NCI-H1092 treated with DMSO at 0.1 percent for 48 hours (cell line): ENCODE measurements at places on chromosomes 16 and 17.

DNA sequence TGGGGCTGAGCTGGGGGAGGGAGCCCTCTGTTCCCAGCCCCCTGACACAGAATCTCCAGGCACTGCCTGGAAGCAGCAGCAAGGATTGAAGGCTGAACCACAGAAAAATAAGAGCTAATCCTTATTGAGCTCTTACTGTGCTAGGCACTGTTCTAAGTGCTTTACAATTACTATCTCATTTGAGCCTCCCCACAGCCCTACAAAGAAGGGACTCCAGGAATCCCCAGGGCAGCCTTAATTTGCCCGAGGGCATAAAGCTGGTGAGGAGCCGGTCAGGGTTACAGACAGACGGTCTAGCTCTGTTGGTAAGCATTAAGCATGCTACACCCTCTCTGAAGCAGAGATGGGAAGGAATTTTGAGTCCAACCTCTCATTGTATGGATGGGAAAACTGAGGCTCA lies 7.0 kb downstream of the SAMD14 start:
- DNase-seq, result no peak

DNA sequence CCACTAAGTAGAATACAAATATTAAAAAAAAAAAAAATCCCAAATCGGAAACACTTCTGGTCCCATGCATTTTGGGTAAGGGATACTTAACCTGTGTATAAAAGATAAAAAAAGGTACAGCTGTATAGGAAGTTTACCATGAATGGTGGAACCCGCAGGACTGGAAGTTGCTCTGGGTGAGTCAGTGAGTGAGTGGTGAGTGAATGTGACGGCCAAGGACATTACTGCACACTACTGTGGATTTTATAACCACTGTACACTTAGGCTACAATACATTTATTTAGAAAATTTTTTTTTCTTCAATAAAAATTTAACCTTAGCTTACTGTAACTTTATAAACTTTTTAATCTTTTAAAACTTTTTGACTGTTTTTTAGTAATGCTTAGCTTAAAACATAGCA lies 71.3 kb upstream of the BCAR1 start:
- no peak for DNase-seq

- DNase-seq, result no peak
These were observed 4.6 kb upstream of the KLHL36 start for GRCh38 chr16:84643674-84644073.

DNA sequence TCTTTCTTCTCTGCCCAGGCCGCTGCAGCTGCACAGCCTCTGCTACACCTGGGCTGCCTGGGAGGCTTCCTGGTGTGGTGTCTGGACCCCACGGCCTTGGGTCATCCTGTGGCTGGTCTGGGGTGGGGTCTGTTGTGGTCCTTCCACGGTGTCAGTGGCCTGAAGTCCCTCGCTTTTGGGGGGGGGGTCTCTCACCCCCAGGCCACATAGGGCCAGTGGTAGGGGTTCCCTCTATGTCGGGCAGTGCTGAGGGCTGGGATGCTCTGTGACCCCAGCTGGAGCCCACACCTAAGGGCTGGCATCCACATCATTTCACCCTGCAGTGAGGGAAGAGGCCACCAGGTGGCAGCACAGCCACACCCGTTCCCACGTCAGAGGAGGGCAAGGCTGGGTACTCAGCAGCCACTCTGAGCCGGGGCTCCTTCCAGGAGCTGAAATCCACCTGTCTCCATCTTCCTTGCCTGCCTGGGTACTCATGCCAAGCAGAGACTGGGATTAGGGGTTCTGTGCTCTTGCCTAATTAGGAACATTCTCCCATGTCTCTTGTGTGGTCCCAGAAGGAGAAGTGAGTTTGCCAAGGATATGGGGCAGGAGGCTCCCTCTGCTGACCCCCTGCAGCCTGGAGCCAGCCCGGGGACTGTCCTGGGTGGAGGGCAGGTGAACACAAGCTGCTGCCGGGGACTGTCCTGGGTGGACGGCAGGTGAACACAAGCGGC lies 13.0 kb downstream of the ENGASE start:
- DNase-seq, result peak; percentile 55

GRCh38 chr17:55549140-55549539 lies 37.9 kb upstream of the SMIM36 start:
- peak; percentile 23 for DNase-seq

GRCh38 chr16:73739049-73739769 lies 557.4 kb upstream of the PSMD7 start:
- DNase-seq, result no peak

GRCh38 chr17:45395569-45396415 lies 36.9 kb downstream of the ARHGAP27 start:
- no peak for DNase-seq

- peak; percentile 76 for DNase-seq
These were observed 6.5 kb downstream of the FMNL1 start for GRCh38 chr17:45227926-45228762.

DNA sequence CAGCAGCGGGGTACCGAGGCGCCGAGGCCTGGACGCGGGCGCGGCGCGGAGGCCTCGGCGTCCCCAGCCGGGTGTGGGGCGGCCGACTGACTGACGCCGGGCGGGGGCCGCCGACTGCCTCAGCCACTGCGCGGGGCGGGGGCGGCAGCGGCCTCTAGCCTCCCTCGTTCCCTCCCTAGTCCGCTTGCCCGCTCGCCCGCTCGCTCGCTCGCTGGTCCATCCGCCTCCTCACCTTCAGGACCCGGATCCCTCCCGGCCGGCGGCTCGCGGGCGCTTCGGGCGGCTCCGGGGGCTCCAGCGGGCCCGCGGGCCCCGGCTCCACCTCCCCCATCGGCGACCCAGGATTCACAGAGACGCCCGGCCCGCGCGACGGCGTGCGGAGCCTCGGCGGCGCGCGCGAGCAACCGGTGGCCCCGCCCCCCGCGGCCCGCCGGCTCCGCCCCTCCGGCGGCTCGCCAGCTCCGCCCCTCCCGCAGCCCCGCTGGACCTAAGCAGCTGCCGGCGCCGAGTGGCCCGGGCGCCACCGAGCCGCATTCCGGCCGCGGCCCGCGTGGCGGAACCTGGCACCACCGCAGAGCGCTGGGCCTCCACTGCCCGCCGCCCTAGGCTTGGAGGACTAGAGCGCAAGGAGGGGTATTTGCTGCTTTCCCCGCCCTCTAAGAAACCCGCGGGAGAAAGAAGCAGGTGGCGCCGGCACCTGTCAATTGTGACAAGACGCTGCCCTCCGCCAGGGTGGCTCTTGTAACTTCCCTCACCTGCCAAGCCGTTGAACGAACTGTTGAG lies 773 bp downstream of the PHLPP2 start:
- DNase-seq, result peak; percentile 78

GRCh38 chr17:31486351-31487062 lies 95.0 kb downstream of the RAB11FIP4 start:
- no peak for DNase-seq

GRCh38 chr16:81442220-81442915 lies 2.2 kb upstream of the CMIP start:
- DNase-seq, result no peak

GRCh38 chr16:73399486-73399885 lies 351.6 kb upstream of the ZFHX3 start:
- no peak for DNase-seq

GRCh38 chr17:60169921-60170817 lies 20.4 kb downstream of the CA4 start:
- no peak for DNase-seq

DNA sequence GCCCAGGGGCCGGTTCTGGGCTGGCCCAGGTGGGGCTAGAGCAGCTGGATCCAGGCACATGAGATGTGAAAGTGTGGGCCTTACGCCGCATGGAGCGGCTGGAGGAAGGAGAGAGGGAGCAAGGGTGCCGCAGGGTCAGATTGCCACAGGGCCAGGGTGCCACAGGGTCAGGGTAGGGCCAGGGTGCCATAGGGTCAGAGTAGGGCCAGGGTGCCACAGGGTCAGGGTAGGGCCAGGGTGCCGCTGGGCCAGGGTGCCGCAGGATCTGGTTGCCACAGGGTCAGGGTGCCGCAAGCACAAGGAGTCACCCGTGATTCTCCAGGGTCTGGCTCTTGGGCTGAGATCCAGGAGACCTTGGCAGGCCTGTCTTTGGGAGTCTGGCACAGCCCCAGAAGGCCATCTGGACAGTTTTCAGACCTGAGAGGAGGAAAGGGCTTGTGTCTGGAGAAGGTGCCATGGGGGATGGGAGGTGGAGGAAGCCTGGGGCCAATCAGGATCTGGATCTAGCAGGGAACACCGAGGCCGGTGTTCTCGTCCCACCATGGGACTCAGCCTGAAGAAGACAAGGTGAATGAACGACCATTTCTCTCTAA lies 13.1 kb upstream of the LASP1NB start:
- DNase-seq, result no peak

DNA sequence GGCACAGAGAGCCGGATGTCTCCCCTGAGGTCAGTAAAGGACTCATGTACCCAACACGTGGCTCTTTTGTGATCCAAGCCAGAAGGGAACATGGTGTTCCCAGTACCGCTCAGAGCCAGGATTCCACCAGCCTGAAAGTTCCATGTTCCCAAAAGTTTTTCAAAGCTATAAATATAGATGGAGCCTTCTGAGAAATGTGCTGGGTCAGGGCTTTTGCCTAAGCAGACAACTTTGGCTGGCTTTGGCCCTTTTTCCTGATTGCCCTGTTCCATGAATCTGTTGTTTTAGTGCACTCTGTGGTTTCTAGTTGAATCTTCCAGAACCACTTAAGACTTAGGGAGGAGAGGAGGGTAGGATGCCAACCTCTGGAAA lies 128.5 kb upstream of the HS3ST2 start:
- no peak for DNase-seq

GRCh38 chr16:6993544-6993943 lies 339.1 kb upstream of the RBFOX1 start:
- no peak for DNase-seq

- no peak for DNase-seq
These were observed 19.2 kb downstream of the ADCY7 start for GRCh38 chr16:50285406-50286003.

- no peak for DNase-seq
These were observed 56.3 kb downstream of the COX10 start for GRCh38 chr17:14125518-14126137.

DNA sequence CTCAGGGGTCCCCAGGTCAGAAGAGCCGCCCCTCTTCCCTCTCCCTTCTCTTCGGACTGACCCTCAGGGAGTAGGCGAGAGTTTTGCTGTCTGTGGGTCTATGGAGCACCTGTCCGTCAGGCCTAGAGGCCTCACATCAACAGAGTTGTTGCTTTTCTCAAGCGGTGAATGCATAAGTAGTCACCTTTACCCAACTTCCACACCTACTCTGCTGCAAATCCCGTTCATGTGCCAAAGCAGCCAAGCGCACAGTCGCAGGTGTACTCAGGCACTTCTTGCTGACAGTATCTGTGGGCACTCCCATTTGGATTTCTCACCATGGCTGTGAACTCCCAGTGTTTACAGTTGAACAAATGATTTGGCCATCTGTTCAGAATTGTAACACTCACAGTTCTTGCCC lies 4.0 kb upstream of the FA2H start:
- DNase-seq, result no peak
